ENCODE measurements at places on chromosomes 6 and 20.
A peak's percentile ranks its signal among the peaks of the same experiment; 100 is the strongest.

DNA sequence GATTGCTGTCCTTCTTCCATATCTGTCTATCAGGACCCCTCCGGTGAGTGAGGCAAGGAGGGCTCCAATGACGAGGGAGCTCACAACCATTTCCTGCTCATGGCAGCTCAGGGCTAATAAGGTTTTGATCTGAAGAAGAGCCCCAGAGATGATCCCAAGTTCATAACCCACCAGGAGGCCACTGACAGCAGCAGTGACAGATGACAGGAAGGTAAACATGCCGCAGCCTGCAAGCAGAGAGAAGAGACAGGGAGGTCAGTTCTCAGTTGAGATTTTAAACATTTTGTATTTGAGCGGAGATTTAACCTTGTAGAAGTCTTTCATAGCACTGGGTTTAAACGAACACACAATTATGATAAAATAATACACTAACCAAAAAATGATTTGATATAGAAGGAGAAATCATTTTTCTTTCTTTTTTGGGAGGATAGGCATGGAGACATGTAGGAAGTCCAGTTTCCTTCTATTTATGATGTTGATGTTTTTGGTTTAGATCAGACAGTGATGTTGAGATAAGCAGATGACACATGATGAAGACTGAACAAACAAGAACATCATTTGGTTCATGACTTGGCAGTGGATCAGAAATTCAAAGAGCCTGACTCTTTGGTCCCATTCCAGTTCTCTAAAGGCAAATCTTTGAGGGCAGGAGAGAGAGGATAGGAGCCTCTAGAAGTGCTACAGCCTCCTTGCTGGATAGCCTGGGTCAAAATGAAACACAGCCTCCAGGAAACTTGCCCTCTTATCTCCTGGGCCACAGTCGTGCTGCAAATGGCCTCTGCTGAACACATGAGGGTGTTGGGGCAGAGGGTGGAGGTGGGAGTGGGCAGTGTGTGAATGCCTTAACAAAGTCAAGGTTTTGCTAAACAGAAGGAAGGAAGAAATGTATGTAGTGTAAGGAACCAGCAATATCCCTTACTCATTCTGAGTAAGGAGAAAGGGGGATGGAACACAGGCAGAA lies 22.6 kb downstream of the SLC2A12 start:
- H3K27ac ChIP-seq = no peak overlapping the region
- H3K4me1 ChIP-seq = no peaks in the 10 kb centered on the region
- H3K27me3 ChIP-seq = no peaks in the 10 kb centered on the region
- H3K4me3 ChIP-seq = no peak overlapping the region
- H3K36me3 ChIP-seq = no peaks in the 10 kb centered on the region

GRCh38 chr20:7691647-7692269 lies 248.5 kb downstream of the HAO1 start:
- no peak overlapping the region for H3K4me3 ChIP-seq
- H3K36me3 ChIP-seq = no peaks in the 10 kb centered on the region
- H3K27ac ChIP-seq = no peak overlapping the region
- no peak for DNase-seq

- H3K4me3 ChIP-seq = no peak overlapping the region
- no peaks in the 10 kb centered on the region for H3K36me3 ChIP-seq
Measured at GRCh38 chr6:82260997-82261732, 13.6 kb upstream of the IBTK start.

DNA sequence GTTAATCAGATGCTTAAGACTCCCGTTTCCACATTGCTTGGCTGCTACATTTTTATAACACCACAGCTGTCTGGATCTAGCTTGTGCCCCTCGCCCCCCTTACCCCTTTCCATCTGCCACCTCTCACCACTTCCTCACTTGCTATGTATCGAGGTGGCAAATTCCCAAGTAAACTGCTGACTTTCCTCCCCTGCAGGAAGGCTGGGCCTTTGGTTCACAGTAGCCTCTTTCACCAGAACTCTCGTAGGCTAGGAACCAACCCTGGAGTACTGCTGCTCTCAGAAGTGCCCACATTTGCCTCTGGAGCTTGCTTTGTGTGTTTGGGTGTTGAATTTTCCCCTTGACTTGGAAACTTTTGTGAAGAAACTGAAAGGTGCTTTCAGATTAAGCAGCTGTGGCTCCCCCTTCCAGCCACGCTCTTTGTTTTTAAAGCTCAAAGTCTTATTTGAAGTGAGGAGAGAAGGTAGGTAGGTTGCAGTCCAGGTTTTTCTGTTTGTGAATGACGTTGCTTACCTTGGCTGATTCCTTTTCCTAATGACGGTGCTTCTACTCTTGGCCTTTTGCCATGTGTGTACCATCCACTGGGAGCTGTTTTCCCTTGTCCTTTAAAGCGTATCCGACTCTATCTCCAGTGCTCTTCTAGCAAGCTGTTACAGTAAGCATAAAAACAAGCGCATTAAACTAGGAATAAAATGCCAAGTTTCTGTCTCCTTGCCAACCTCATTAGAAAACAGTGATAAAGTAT lies 90.4 kb downstream of the CARMIL1 start:
- H3K4me1 ChIP-seq = peaks cover 24% of the 10 kb centered on the region
- H3K4me3 ChIP-seq = no peak overlapping the region
- no peaks in the 10 kb centered on the region for H3K36me3 ChIP-seq
- no peaks in the 10 kb centered on the region for H3K27me3 ChIP-seq
- H3K27ac ChIP-seq = peak overlapping the region; percentile 79
- DNase-seq = peak; percentile 86

DNA sequence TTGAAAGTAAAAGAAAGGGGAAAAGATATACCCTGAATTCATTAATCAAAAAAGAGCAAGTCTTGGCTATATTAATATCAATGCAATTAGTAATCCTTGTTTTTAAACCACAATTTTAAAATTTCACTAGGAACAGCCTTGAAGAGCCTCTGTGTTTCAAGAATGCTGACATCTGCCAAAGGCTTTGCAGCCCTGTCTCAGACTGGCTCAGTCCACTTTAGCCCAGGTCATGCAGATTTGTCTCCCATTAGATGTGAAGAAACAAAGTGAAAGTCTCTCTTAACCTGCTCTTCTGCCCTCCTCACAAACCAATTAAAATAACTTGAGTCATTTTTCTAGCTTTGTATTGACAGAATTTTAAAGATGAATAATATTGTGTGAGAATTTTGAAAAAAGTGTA lies 102.7 kb upstream of the CARMIL1 start:
- H3K27me3 ChIP-seq = no peaks in the 10 kb centered on the region
- no peak overlapping the region for H3K27ac ChIP-seq
- no peaks in the 10 kb centered on the region for H3K36me3 ChIP-seq
- H3K4me1 ChIP-seq = peaks cover 28% of the 10 kb centered on the region
- no peak overlapping the region for H3K4me3 ChIP-seq

DNA sequence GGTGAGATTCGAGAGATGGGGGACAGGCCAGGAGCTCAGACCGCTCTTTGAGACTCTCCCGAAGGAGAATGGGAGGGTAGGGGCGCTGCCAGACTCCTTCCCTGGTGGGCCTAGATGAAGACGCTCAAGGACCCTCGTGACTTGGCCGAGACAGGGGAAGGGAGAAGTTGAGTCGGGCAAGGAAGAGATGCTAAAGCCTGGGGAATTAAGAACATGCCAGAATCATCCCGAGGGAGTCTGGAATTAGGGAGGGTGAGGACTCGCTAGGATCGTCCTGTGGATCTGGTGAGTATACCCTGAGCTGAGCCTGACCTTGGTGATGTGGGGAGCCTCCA lies 529 bp downstream of the UBE2C start:
- H3K36me3 ChIP-seq = peaks cover 36% of the 10 kb centered on the region
- H3K4me1 ChIP-seq = peaks cover 15% of the 10 kb centered on the region
- no peak overlapping the region for H3K27ac ChIP-seq

DNA sequence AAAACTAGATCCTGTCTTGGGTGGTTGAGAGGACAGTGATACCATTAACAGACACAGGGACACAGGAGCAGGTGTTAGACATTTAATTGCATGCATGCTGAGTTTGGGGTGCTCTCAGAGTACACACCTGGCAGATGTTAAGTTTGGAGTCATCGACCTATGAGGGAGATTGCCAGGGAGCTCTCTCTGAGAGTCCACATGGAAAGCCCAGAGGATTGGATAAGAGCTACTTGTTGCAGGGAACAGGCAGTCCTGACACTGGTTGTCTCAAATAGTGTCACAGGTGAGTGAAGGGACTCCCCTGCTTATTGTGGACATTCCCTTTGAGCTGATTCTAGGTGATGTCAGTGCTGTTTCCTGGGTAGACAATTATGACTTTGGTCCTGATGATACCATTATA lies 3.1 kb downstream of the ATRN start:
- peaks cover 16% of the 10 kb centered on the region for H3K4me1 ChIP-seq
- no peak overlapping the region for H3K27ac ChIP-seq
- peaks cover 4% of the 10 kb centered on the region for H3K36me3 ChIP-seq
- H3K4me3 ChIP-seq = peak overlapping the region; percentile 6
- no peaks in the 10 kb centered on the region for H3K27me3 ChIP-seq

- peaks cover 2% of the 10 kb centered on the region for H3K27me3 ChIP-seq
- no peak overlapping the region for H3K4me3 ChIP-seq
- no peaks in the 10 kb centered on the region for H3K36me3 ChIP-seq
- H3K27ac ChIP-seq = no peak overlapping the region
- DNase-seq = no peak
- H3K4me1 ChIP-seq = no peaks in the 10 kb centered on the region
Measured at GRCh38 chr20:40838509-40838908, 149.5 kb upstream of the MAFB start.

DNA sequence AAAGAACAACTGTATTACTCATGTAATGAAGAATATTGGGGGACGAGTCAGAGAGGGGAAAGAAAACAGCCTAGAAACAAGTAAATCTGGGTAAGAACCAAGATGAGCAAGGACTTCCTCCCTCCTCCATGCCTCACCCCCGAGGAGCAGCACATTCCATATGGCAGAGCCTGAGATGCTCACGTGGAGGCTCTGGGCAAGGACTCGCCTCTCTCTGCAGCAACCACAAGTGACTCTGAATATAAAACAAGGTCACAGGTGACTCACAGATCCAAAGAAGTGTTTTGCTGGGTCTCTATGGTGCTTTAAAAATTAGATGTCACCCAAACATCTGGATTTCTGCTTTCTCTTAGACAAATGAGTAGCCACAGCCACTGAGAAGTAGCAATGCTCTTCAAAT lies 453.0 kb upstream of the SULF2 start:
- no peak overlapping the region for H3K4me3 ChIP-seq
- H3K4me1 ChIP-seq = no peaks in the 10 kb centered on the region
- DNase-seq = no peak
- H3K36me3 ChIP-seq = no peaks in the 10 kb centered on the region
- H3K27ac ChIP-seq = no peak overlapping the region

DNA sequence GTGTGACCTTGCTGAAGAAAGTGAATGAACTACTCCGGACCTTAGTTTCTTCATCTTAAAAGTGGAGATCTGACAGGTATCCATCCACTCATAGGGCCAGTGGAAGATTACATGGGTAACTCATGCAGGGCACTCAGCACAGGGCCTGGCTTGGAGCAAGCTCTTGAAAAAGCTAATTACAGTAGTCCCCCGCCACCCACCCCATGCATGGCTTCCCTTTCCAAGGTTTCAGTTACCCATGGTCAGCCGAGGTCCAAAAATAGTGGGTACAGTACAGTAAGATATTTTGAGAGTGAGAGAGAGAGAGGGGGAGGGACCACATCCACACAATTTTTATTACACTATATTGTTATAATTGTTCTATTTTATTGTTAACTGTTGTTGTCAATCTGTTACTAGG lies 7.1 kb upstream of the PMEPA1 start:
- H3K27me3 ChIP-seq = peaks cover 13% of the 10 kb centered on the region
- DNase-seq = no peak
- H3K4me3 ChIP-seq = no peak overlapping the region
- H3K36me3 ChIP-seq = no peaks in the 10 kb centered on the region
- H3K4me1 ChIP-seq = peaks cover 4% of the 10 kb centered on the region
- H3K27ac ChIP-seq = no peak overlapping the region

DNA sequence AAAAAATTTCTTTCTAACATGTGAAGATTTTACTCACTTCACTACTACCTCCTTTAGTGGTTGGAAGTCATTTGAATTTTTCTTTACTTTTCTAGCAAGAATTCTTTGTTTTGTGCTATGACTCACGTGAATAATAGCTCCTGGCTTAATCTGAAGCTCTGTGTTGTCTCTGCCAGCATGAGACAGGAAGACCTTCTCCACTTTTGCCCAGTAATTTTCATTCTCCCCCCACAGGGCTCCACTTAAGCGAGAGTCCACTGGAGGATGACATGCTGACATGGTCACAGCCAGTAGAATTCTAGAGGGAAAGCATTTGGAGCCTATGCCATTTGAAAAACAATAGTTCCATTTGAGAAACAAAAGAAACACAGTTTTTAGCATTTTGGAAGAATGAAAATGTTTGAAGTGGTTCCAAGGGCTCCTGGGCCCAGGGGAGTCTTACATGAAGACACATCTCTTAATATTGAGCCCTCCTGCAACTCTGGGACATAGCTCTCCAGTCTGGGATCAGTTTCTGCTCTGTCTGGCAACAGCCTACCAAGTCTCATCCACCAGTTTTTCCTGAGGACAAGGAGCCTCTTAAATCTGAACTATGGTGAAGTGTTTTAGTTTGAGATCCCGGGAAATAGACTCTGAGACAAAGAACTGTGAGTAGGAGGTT lies 231.4 kb downstream of the PAX1 start:
- DNase-seq = no peak
- H3K27me3 ChIP-seq = no peaks in the 10 kb centered on the region
- H3K4me3 ChIP-seq = no peak overlapping the region
- H3K36me3 ChIP-seq = no peaks in the 10 kb centered on the region
- no peak overlapping the region for H3K27ac ChIP-seq

DNA sequence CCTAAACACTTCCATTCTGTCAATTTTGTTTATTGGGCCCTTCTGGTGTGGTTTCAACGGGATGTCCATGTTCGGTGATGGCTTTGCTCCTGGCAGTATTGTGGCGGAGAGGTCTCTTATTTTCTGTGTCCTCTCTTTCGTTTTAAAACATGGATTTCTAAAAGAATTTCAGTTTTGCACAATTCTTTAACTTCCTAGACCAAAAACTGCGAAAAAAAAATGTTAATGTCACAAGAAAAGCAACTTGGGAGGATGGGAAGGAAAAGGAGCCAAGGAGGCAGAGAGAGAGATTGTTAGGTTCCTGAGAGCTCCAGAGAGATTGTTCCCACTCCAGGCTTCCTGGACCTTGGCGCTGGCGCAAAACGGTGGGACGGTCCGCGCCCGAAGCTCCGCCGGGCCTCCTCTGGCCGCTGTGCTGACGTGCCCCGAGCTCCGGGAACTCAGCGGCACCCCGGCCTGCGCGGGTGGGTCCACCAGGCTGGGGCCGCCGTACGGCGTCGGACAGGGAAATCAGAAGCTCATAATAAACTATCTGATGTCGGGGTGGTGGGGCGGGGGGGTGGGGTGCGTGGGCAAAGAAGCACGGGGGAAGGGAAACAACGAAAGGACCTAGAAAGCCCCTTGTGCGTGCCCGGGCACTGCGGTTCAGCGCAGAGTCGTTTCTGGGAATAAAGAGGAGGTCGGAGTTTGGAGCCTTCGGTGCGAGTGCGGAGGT lies 951 bp upstream of the OLIG3 start:
- H3K27me3 ChIP-seq = peaks cover 94% of the 10 kb centered on the region
- H3K4me1 ChIP-seq = peaks cover 21% of the 10 kb centered on the region
- H3K27ac ChIP-seq = no peak overlapping the region
- no peaks in the 10 kb centered on the region for H3K36me3 ChIP-seq
- DNase-seq = peak; percentile 41

- no peaks in the 10 kb centered on the region for H3K27me3 ChIP-seq
- H3K36me3 ChIP-seq = no peaks in the 10 kb centered on the region
- DNase-seq = no peak
- no peak overlapping the region for H3K27ac ChIP-seq
Measured at GRCh38 chr20:48193627-48194425, 408.5 kb upstream of the SULF2 start.

Data from large intestine (tissue), 12 donors.